ENCODE measurements at places on chromosomes 2 and 18.

GRCh38 chr18:33404244-33404873 is 36.2 kb downstream of the CCDC178 start:
- peak; percentile 16 for DNase-seq

DNA sequence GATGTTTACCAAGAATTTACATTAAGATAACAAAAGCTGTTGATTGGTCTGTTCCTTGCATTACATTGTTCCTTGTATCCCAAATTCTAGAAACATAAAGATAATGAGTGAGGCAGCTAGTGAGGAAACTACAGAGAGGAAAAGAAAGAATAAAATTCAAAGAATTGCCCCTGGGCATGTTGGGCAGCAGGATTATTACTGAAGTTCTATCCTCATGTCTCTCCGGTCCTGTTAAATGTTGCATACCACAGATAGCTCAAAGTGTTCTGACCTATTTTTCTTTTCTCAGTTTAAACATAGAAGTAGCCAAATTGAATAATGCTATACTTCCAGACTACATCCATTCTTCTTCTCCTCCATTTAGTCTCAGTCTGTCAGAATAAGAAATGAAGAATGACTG is 58.2 kb upstream of the DYNC1I2 start:
- DNase-seq = no peak

DNA sequence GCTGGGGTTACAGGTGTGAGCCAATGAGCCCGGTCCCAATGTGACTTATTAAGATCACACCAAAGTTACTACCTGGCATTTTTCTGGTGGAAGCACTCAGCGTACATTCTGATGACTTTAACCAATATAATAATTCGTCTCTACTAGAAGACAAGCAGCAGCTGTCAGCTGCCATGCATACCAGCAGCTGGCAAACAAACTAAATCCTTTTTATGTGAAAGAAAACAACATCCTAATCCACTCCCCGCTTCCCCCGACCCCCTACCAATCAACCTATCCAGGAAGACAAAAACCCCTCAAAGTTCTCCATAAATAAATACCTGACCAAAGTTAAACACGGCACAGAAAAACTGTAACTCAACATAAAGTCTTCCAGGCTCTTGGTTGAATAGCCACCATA is 42.1 kb downstream of the GPR155 start:
- DNase-seq = no peak

DNA sequence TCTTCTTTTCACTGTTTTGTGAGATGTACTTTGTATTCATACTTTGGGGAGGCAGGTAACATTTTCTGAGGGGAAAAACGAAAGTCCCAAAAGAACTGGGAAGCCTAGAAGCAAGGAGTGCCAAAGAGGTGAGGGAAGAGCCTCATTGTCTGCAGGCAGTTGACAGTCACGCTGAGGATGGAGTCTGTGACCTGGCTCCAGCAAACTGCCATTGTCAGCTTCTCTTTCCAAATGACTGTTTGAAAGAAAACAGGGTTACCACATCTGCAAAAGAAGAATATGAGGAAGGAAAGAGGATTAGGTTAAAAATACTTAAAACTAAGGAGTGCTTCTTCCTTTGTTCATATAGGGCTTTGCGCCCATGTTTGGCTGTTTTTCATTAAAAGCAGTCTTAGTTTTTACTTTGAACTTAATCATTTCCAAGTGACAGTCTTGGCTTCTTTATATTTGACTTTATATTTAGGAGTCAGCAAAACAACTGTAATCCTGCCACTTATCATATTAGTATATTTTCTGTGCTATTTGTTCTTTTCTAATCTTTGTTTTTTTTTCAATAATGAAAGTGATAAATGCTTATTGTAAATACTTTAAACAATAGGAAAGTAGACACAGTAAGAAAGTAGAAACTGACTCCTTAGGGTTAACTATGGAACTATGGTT is 35.0 kb downstream of the CERS6 start:
- no peak for DNase-seq

DNA sequence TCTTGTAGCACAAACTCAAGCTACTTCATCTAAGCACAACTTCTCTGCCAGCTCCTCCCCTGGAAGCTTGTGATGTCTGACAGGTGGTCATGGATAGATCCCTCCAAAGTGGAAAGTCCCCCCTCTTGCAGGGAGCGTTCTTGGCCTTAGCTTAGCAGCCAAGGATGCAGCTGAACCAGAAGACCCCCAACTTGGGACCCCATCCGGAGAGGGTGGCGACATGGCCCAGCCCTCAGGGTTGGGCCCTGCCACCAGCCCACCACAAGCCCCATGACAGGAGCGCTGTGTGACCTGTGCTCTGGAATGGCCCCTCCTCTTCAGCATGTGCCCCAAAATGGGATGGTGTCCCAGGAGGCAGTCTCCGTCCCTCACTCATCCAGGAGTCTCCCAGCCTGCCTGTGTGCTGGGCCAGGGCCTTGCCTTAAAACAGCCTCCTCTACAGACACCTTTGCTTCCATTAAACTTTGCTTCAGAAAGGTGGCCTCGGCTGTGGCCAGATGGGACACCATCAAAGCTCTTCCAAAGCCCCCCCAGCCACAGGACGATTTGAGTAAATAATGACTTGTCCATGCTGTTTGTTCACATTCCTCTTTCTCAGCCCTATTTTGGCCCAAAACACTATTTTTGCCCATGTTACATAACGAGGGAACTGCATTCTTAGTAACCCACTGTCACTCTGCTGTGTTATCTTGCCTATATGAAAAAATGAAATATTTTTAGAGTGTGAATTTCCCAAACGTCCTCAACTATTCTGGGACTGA is 122.1 kb downstream of the RAB3GAP1 start:
- DNase-seq = no peak

DNA sequence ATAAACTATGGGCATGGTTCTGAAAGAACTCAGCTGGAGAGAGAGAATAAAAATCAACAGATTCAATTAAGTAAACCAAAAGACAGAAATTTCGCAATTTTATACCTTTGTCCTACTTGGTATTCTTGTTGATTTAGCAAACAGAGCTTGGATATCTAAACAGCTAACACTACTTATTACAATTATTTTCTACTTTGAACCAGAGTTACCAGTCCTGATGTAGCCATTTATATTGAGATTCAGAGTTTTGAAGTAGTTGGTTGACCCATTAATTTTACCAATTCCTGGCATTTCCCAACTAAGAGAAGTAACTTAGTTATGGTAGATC is 48.9 kb downstream of the ASXL2 start:
- DNase-seq = no peak

GRCh38 chr2:207188626-207189419 is 23.1 kb upstream of the KLF7 start:
- peak; percentile 50 for DNase-seq

GRCh38 chr2:230938098-230938497 is 13.1 kb upstream of the GPR55 start:
- DNase-seq = no peak

GRCh38 chr2:26477911-26478253 is at the start of gene OTOF:
Gene OTOF, minus strand, starts transcription at chr2:26478124.
- peak; percentile 29 for DNase-seq

DNA sequence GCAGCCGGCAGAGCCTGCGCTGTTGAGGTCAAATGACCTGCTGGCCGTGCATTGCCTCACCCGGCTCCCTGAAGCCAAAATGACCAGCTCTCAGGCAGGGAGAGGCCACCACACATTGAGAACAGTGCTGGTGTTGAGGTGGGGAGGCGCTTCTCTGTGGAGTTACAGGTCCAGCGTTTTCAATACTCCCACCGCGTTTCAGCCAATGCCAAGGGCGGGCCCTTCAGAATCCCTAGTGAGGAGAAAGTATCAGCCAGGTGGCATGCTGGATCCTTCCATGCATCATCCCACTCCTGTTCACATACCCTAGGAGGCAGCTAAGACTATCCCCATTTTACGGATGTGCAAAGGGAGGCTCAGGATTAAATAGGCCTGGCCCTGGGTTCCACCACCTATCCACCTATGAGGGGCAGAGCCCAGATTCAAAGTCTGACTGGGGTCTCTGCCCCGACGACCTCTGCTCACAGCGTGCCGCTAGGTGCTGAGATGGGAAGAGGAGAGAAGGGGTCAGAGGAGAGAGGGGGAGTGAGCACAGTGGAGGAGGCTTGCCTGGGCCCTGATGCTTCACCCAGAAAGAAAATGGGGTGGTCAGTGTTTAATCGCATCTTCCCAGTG is 137.6 kb upstream of the ID2 start:
- DNase-seq = no peak

GRCh38 chr18:73352546-73352945 is 484.8 kb upstream of the NETO1 start:
- no peak for DNase-seq

- DNase-seq = no peak
Measured at GRCh38 chr2:72141032-72141645, 6.5 kb downstream of the CYP26B1 start.

Measured in bronchial epithelial cell (primary cell).